ENCODE measurements at places on chromosomes 16 and 17. TPM values are rescaled to one million over a fixed set of nuclear protein-coding genes. Genes with fewer than 3 reads are reported as not detected.

The FMNL1 gene
- total RNA-seq: 10.7 TPM

The KIAA0753 gene
- 2.9 TPM for total RNA-seq

The GDPD3 gene
- total RNA-seq: 0.53 TPM

The RPL27 gene
- total RNA-seq: 417 TPM

The GSG1L gene
- total RNA-seq: not detected

The GRIN2A gene
- 7.8 TPM for total RNA-seq

The MTHFSD gene
- total RNA-seq: 44.1 TPM

The ITGB4 gene
- 152 TPM for total RNA-seq

The WDR59 gene
- total RNA-seq: 22.0 TPM

The TP53TG3 gene
- total RNA-seq: not detected

The PRSS22 gene
- not detected for total RNA-seq

The ZNF689 gene
- total RNA-seq: 7.0 TPM
